ENCODE measurements at places on chromosomes 16 and 17.

GRCh38 chr17:3927628-3928340 is 11.5 kb upstream of the P2RX1 start:
- no peak for DNase-seq

DNA sequence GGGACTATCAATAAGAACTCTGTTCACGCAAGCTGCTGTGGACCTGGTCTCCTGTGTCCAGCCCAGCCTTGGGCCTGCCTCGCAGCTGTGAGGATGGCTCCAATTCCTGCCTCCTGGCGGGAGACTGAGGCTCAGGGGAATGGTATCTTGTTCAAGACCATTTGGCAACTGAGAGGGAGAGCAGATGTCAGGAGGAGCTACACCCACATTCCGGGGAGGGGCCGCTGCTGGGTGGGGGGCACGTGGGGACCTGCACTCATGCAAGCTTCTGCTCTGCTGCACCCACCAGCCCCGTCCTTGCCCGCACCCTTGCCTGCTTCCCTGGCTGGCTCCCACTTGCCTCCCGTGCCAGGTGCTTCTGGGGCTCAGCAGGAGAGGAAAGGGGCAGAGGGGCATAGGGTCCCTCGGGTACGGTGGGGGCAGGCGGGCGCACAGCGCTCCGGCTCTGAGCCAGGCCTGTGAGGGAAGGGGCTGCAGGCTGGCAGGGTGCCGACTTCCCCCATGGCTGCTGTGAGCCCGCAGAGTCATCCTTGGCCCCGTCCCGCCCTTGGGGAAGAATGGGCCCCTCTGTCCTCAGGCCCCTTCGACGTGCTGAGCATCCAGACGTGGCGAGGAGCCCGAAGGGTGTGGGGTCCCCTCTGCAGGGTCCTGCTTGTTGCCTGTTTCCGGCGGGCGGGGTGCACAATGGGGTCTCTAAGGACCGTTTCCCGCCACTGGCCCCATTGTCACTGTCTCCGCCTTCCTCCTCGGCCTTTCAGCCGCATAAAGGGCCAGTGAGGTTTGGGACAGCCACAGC is 2.7 kb downstream of the METRN start:
- no peak for DNase-seq

GRCh38 chr16:58306327-58306726 is 11.5 kb upstream of the PRSS54 start:
- peak; percentile 45 for DNase-seq

DNA sequence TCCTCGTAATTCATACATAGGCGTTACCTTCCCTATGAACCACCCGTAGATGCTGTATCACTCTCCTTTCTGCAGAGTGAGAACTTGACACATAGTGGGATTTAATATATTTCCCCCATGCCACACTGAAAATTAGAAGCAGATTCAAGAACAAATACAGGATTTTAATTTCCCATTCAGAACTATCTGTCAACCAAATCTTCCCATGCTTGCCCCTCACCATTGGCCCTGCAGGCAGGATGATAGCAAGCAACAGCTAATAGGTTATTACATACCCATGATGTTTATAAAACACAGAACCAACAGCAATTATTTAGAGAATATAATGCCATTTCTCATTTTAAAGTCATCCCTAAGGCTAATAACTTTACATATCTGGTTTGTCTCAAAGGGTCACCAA is 55.0 kb upstream of the GNAO1 start:
- DNase-seq: no peak

DNA sequence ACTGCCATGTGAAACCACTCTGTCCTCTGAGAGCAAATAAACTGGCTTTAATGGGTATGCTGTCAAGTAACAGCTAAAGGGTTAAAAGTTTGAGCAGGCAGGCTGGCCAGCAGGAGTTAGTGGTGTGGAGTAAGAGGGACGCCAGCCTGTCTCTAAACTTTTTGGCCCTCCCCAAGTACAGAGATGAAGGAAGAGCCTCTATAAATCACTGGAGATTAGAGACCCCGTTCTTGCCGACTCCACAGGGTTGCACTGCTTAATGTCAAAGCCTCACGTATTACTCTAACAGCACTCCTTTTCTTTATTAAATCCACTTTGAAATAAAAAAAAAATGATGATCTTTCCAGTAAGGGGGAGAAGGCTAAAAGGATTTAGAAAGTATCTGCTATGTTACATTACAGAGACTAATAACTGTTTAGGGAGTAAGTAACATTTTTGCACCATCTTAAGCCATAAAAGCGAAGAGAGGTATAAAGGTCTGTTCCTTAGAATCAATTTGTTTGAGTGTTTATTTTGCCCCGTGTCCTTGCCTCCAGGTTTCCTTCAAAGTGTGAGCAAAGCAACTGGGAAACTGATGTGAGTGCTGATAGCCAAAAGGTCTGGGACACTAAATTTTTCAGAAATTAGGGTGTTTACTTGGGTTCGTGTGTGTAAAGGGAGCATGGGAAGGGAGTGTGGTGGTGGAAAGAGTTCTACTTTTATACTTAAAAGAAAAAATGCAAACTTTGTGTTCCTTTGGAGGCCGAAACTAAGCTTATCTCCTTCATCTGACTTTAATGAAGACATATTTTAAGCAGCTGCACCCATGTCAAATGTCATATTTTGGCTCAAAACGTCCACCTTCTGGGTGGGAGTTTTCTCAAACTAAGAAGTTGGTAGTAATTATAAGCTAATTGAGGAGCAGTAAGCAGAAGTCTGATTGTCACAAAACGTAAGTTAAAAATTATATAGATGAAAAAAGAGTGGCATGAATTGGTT is 109.9 kb upstream of the TBX2 start:
- no peak for DNase-seq

DNA sequence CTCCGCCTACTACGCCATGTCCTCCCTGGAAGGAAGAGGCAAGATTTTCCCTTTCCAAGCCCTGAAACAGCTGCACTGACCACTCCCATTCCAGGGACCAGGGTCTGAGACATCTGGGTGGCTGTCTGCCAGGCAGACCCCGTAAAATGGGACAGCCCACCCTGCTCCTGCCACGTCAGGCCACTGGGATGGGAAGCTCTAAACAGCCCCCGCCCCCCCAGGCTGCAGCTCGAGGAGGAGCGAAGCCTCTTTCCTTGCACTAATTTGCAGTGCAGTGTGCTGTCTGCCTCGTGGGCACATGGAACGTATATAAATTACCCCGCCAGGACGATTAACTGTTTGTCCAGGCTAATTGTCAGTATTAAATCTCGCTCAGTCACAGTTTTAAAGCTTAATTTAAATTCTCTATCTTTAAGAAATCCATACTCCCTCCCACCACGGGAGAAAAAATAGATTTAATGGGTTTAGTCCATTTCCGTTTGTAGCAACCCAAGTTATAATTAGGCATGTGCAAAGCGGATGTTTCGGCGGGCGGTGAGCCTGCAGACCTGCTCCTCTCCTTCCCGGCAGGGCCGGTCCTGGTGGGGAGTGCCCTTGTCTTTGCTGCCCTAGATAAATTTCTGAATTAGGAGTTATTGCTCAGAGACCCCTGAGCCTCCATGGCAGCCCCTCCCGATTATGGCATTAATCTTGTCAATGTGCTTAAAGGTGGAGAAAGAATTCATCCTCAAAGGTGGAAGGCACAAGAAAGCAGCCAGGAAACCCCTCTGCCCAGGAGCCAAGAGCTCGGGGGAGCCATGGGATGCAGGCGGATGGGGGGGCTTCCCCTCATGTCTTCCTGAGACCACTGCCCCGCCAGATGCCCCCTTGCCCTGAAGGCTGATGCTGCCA is 268.0 kb upstream of the TNRC6C start:
- DNase-seq: no peak

DNA sequence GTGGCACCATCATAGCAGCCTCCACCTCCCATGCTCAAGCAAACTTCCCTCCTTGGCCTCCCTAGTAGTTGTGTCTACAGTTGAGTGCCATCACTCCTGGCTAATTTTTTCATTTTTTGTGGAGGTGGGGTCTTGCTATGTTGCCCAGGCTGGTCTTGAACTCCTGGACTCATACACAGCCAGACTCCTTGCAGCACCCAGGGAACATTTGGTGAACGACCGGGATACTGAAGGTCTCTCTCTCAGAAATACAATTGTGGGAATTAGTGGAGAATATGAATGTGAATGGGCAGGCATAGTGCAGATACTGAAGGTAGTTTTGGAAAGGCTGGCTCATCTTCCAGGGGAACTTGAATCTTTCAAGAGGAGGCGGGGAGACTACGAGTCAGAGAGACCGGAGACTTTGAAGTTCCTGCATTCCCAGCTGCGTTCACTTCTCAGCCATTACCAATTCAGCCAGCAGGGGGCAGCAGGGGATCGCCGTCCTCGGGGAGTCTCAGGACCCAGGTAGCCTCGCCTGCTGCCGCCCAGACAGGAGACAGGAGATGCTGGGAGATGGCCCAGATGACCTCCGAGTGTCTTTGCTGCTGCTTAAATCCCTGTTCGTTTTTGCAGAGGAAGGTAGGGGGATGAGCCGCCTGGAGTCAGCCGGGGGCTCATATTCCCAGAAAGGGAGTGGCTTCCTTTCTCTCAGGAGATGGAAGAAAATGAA is 68.6 kb downstream of the HAPSTR1 start:
- DNase-seq: peak; percentile 13

GRCh38 chr16:81632392-81633146 is 146.5 kb upstream of the PLCG2 start:
- peak; percentile 52 for DNase-seq

GRCh38 chr17:46121165-46121764 is 72.0 kb downstream of the KANSL1 start:
- no peak for DNase-seq

DNA sequence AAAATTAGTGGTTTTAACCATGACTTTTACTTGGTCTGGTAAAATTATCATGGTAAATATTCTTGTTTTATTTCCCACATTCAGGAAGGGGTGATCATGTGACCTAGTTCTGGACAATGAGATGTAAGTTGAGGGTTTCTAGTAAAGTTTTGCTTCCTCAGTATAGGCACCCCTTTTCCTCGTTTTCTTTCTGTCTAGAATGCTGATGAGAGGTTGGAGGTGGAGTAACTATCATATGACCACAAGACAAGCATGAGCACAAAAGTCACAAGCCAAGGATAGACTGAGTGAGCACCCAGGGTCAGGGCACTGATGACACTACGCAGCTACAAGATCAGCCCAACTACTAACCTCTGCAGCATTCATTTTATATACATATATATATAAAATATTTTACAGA is 53.9 kb downstream of the MYO1D start:
- no peak for DNase-seq

GRCh38 chr16:64394061-64394460 is 727.8 kb downstream of the CDH11 start:
- DNase-seq: no peak

GRCh38 chr16:84207251-84207650 is 16.3 kb downstream of the ADAD2 start:
- no peak for DNase-seq

GRCh38 chr17:34993031-34993430 is 12.7 kb downstream of the LIG3 start:
- no peak for DNase-seq

GRCh38 chr17:66175892-66176291 is 16.0 kb downstream of the CEP112 start:
- no peak for DNase-seq

DNA sequence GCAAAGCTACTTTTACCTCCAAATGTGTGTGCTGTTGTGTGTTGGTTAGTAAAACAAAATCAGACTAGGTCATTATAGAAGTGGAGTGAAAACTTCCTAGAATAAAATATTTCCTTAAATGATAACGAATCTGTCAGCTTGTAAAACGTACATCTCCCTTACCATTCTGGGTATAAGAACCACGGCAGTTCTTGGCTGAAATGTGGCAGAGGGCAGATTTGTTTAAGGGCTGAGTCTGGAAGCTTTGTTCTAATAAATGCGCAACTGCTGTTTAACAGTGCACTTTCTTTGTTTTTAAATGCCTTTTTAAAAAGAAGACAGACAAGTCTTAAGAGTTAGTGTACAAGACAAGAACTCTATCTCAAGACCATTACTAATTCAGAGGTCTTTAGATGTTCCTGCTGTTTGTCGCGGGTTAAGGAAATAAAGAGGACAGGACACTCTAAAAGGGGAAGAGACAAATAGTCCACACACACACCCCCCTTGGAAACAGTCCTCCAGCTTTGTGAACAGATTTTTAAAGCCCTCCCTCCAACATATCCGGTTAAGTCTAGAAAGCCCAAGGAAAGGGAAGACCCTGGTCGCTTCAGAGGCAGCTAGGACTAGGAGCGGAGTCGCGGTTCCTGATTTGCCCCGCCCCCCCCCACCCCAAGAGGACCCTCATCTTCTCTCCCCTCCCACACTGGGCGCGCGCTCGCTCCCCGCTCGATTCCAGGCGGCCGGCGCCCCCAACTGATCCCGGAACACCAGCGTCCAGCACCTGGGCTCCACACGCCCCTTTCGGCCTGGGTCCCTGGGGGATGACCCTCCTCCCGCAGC is 658 bp downstream of the SYNRG start:
- DNase-seq: no peak

GRCh38 chr17:70636517-70637133 is 467.3 kb downstream of the KCNJ2 start:
- DNase-seq: no peak

- DNase-seq: no peak
Observed at GRCh38 chr17:35605678-35606077, 18.6 kb downstream of the AP2B1 start.

DNA sequence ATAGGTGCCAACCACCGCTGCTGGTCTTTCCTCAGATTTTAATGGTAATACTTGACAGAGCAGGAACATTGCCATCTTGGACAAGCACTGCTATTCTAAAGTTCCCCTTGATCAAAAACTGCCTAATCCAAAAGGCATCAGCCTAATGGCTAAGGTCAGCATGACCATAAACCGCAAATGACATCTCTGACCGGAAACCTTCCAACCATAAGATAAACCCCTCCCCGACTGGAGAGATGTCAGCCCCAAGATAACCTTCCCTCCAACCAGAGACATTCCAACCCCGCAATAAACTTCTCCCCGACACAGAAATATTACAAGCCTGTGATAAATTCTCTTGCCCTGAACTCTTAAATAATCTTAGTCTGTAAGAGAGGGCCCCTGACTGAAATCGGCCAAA is 7.4 kb upstream of the DHX40 start:
- no peak for DNase-seq

GRCh38 chr16:84647828-84648594 is at the start of gene KLHL36:
Gene KLHL36, plus strand, starts transcription at chr16:84648511. Its CDS starts 2,357 bp downstream, at chr16:84650868.
- peak; percentile 52 for DNase-seq

DNA sequence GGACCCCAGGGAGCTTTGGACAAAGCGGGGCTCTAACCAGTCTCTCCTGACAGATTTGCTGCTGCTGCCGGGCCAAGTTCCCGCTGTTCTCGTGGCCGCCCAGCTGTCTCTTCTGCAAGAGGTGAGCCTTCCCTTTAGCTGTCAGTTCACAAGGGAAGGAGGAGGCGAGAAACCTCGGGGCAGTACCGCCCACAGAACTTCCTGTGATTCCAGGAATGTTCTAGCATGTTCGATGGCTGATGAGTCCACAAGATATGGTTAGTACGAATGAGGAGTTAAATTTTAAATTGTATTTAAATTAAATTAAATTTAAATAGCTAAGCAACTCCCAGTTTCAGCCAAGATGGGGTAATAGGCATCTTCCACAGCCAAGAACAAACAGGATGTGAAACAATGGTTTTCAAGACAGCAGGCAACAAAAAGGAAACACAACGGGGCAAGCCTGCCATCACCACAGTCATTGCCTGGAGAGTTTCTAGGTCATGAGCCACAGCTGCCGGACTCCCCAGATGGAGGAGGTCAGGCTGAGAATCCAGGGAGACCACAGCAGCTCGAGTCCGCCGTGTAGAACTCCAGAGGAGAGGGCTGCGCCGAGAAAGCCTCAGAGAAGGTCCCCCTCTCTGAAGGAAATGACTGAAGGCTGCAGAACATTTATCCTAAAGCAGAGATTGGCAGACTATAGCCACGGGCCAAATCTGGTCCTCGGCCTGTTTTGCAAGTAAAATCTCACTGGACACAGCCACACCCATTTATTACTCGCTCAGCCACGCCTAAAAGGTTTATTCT is 9.5 kb upstream of the TCF25 start:
- no peak for DNase-seq

GRCh38 chr16:48524348-48525200 is 85.4 kb downstream of the N4BP1 start:
- no peak for DNase-seq

All from activated CD4-positive, alpha-beta T cell treated with anti-CD3 and anti-CD28 coated beads for 24 hours (primary cell).